ENCODE measurements at places on chromosomes 16 and 17.

DNA sequence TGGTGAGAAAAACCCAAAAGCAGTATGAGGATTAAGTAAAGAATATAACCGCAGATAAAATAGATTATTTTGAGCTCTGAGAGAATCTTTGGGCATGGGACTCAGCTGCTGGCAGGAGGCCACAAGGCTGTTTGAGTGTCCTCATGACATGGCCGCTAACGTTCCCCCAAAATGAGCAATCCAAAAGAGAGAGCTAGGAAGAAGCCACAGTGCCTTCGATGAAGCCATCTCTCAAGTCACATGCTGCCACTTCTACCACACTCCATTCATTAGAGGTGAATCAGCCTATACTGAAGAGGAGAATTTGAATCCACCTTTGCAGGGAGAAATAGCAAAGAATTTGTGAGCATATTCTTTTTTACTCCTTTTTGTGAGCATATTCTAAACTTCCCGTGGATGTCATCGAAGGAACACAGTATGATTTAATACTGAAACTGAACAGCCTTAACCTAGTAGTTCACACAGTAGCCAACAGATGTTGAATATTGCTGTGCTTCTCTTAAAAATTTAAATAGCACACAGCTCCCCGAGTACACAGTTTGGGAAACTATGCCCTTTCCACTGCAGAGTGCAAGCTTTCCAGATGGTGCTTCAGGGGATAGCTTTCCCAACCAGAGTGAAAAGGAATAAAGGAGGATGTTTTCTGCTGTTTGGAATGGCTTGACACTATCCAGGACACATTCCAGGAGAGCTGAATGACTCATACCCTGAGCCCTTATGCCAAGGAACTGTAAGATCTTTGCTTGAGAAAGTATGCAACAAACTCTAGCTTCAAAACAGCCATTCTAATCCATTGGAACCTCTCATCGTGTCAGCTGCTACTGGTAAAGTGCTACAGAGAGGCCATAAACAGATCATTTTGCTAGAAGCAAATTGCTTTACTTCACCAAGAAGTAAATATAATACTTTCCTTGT, 33.9 kb downstream of the ANKFY1 start:
- DNase-seq: no peak

- no peak for DNase-seq
Measured at GRCh38 chr17:65531256-65532100, 30.0 kb downstream of the AXIN2 start.

DNA sequence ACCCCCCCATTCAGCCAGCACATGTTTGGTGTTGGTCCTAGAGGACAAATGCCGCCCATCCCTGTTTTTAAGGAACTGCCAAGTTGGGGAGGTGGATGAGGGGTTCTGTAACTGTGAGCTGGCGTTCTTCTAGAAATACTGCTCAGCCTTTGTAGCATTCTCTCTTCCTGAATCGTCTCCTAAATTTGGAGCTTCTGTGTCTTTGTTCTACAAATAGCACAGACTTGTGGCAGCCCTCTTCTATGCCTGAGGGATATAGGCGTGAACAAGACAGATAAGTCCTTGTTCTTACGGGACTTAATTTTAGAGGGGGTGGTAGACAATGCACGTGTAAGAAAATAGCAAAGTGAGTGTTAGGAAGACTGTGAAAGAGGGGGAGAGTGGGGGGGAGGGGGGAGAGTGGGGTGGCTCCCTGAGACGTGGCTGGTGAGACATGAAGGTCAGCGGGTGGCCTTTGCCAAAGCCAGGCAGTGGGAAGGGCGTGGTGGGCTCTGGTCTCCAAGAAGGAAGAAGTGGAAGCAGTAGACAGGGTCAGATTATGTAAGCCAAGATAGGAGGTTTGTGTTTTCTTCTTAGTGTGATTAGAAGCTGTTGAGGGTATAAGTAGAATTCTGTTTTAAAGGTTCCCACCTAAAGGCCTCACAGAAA, 9.9 kb downstream of the MFSD11 start:
- no peak for DNase-seq

GRCh38 chr17:28370035-28370743, at the start of gene VTN:
VTN (minus strand) TSS chr17:28370307; CDS start chr17:28370203, 104 bp downstream.
- no peak for DNase-seq

DNA sequence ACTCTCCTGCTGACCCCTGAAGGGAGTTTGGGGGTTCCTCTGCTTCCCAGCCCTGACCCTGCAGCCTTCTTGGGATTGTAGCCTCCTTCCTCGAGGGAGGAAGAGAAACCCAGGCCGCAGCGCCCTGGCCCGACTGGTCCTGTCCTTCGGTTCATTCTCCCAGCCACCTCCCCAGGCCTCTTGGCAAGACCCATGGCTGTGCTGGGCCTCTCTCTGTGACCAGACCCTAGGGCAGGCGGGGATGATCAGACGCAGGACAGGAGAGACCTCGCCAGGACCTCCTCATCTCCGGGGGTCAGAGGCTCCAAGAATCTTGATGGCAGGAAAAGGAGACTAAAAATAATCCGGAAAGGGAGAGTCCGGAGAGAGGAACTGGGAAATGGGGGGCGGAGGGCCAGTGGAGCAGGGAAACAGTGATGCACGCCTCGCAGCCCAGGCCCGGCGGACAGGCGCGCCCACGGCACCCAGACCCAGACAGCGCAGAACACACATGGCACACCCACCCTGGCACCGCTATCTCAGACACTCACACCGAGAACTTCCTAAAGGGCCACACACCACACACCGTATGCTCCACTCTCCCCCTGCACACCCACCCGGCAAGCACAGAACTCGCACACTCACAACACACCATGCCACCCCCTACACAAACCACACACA, 1.2 kb downstream of the ARHGEF15 start:
- no peak for DNase-seq

- DNase-seq: no peak
Measured at GRCh38 chr16:19771040-19771439, 53.0 kb downstream of the IQCK start.

GRCh38 chr17:75524970-75525805, at the start of gene LLGL2:
LLGL2 (plus strand) TSS chr17:75525697; CDS start chr17:75543427, 17,730 bp downstream.
- DNase-seq: peak; percentile 62

GRCh38 chr16:17227278-17227677, 243.5 kb downstream of the XYLT1 start:
- no peak for DNase-seq

DNA sequence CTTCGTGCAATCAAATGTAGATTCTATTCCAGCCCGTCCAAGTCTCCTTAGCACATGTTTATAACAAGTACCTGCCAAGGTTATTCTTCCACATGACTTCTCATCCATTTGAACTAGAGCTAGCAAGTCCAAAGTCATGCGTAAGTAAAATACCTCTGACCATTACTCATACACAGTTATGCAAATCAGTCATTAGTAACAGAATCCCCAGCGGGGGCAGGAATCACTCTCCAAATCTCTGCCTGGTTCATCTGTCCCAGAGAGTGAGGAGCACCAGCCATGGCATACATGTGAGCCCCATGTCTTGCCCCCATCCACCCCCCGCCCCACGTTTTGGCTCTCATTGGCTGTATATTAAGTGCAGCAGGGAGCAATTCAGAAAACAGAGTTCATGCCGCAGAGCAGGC, 27.7 kb downstream of the SRL start:
- DNase-seq: no peak

- DNase-seq: no peak
Measured at GRCh38 chr17:78623541-78623940, 46.3 kb upstream of the DNAH17 start.

- DNase-seq: no peak
Measured at GRCh38 chr16:22272870-22273650, 24.1 kb upstream of the POLR3E start.

DNA sequence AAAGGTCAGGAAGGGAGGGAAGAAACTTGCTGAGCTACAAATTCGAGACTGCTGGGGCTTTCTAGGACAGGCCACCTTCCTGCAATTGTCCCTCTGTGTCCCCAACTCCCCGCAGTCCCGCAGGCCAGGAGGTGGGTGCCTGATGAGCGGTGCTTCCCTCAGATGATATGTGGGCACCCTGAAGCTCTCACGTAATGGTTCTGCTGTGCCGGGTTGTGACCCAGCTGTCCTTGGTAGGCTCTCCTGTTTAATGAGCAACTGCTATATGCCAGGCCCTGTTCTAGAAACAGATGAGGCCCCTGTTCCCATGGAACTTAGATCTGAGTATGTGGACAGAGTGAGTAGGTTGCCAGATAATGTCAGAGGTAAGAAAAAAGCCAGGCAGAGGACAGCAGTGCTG, 22.0 kb upstream of the MYO15B start:
- no peak for DNase-seq

- DNase-seq: no peak
Measured at GRCh38 chr17:30717291-30718098, 107.0 kb downstream of the CRLF3 start.

GRCh38 chr16:23836078-23836403, 258 bp downstream of the PRKCB start:
- DNase-seq: no peak

- no peak for DNase-seq
Measured at GRCh38 chr17:65533056-65533745, 28.2 kb downstream of the AXIN2 start.

- no peak for DNase-seq
Measured at GRCh38 chr16:1020591-1020990, 39.0 kb downstream of the SOX8 start.

Measured in caudate nucleus (tissue), 63 donors.